ENCODE measurements at places on chromosomes 6 and 20. TPM values are rescaled to one million over a fixed set of nuclear protein-coding genes. Genes with fewer than 3 reads are reported as not detected.

DNA sequence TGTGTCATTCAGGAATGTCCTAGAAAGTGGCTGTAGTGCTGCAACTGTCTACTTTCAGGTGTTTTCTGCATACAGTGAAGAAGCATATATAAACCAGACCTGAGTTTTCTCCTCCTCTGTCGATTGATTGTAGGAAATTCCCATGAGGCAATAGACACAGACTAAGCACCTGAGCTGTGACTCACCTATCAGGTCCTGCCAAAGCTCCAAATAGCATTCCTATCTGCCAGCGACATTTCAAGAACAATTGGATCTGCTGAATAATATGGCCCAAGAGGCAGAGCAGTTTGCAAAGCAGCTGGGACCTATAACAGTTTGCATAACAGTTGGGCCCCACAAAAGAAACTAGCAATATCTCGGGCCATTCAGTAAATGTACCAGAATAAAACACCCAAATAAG, 360.4 kb downstream of the HAO1 start:
- DNase-seq, result no peak

DNA sequence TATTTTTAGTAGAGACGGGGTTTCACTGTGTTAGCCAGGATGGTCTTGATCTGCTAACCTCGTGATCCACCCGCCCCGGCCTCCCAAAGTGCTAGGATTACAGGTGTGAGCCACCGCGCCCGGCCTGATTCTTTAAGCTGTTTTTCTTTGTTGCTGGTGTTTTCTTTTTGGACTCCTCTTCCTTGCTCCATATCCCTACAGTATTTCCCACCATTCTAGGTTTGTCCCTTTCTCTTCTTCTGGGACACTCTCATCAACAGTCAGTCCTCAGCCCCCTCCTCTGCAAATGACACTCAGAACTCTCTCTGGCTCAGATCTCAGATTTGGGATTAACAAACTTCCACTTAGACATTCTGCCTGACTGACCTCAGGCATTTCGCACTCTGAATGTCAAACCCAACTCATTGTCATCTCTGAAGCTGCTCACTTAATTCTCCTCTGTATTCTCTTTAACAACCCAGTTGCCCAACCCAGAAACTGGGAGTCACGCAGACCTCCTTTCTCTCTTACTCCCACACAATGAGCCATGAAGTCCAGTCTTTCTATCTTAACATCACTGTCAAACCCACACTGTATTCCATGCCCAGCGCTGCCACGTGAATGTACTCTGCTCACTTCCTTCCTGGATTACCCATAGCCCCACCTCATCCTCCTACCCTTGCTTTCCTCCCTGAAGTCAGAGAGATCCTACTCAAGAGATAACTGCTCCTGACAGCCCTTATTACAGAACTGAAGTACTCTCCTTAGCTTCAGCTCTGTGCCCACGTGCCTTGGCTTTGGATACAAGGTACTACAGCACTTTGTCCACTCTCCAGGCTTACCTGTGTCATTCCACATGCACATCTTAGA, 2.6 kb downstream of the MPIG6B start:
- no peak for DNase-seq

DNA sequence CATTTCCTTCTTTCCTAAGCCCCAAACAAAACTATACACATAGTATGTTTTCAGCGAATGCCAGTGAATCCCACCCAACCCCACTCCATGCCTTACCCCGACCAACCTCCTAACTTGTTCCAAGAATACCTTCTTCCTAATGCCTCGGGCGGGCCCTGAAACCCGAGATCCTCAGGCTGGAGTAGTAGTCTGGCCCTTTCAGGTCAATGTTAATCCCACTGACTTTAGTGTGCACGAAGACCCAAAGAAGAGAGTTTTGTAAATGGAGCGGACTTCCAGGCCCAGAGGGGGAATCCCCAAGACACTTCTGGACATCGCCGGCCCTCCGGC, 394 bp downstream of the YIPF3 start:
- no peak for DNase-seq

DNA sequence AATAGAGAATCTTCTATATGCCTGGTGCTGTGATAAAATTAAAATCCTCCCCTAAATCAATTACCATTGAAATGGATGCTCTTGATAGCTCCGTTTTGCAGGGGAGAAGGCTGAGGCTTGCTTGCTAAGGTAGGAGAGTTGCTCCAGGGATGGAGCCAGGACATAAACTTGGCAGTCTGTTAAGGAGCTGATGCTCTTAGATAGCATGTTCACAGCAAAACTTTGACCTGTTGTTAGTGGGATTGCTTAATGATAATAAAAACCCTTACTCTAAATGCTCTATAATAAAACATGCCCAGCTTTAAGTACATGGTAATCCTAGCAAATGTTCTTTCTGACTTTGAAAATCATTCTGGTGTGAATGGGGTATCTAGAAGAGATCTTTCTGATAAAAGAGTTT, 228.4 kb upstream of the JAG1 start:
- DNase-seq, result no peak

DNA sequence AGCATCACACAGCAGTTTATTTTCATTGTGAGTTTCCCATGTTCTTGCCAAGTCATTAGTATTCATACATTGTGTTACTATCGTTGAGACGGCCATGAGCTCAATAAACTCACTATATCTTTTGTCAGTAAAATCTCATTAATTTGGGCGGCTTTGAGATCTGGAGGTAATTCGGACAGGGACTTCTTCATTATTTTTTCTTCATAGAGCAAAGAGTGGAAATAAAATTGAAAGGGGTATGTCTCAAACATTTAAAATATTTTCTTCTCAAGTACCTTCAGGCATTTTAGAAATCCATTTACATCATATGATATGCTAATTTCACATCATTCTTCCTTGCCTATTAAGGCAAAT, 14.6 kb downstream of the NOX3 start:
- no peak for DNase-seq

DNA sequence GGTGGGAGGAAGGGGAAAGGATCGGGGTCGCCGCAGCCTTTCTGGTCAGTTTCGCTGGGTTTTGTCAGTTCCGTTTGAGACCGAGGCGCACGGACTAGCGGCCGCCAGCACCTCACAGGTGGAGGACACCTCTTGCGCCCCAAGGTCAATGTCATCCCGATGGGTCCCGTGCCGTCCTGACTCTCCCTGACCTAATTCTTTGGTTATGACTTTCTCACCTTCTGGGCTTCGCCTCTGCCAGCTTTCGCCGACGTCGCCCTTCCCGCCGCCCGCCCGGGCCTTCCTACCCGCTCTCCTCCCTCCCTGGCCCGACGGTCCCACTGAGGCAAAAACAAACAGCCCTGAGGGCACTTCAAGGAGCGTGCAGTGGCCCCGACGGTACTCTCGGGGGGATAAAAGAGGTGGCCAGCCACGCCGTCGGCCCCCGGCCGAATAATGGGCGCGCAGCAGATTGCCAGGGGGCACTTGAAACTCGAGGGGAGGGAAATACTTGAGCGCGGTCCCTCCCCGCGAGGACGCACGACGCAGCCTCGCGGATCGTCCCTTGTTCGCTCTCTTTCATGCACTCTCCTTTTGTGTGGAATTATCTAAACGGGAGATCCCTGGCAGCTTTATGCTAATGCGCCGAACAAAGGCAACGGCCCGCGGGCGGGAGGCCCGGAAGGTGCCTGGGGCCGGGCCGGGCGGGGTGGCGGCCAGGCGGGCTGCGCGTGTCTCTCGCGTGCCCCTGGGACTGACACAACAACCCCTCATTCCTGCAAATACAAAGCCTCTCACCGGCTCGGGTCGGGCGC, 3.9 kb upstream of the INSM1 start:
- DNase-seq, result no peak

DNA sequence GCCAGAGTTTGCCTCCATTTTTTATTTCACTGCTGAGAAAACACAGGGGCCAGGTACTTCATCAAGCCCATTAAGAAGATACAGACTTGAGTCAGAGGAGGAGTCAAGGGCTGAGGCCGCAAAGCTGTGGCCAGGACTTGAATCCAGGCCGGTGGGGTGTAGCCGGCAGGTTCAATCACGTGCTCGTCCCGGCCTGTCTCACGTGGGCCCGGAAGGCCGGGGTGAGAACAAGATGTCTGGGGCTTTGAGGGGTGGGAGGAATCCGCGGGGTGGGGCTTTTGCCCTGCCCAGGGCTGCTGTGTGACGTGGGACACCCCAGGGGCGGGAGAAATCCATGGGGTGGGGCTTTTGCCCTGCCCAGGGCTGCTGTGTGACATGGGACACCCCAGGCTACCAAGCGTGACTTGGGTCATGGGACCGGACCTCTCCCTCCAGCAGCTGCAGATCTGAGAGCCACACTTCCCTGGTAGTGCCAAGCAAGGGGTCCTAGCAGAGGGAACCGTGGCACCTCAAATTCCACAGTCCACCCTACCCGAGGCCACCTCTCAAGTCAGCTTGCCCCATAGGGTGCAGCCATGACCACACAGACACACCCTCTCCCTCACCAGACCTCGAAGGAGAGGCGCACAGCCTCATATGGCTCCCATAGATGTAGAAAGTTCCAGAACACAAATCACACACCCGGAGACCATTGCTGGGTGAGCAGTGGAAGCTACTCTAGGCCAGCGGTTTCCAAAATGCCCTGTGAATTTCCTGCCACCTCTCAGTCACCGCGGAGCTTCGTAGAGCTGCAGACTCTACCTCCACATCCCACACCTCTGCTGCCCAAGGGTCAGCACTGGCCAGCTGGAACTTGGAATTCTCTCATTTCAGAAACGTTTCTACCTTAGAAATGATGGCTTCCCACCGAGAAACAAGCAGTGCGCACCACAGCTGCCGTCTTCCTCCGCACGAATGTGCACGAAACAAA, 156.1 kb downstream of the DLL1 start:
- DNase-seq, result no peak

GRCh38 chr20:48738399-48739304, 89.1 kb downstream of the PREX1 start:
- DNase-seq, result no peak

GRCh38 chr6:40532349-40533000, 54.7 kb downstream of the LRFN2 start:
- no peak for DNase-seq

- no peak for DNase-seq
These were observed 301.0 kb upstream of the SLC35B3 start for GRCh38 chr6:8736156-8736895.

DNA sequence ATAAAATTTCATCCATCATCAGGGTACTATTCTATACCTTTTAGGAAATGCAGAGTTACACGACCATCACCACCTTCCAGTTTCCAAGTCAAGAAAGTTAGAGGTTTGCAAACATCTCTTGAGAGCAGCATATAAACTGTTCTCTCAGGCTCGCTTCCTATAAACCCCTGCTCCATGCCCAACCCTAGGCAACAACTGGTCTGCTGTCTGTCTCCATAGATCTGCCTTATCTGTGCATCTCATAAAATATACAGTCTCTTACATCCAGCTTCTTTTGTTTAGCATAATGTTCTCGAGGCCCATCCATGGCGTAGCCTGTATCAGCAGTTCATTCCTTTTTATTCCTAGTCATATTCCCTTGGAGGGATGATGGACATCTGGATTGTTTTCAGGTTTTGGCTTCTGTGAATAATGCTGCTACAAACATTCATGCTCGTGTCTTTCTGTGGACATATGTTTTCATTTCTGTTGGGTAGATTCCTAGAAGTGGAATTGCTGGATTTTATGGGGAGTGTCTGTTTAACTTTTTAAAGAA, 6.1 kb downstream of the PTPRT start:
- no peak for DNase-seq

DNA sequence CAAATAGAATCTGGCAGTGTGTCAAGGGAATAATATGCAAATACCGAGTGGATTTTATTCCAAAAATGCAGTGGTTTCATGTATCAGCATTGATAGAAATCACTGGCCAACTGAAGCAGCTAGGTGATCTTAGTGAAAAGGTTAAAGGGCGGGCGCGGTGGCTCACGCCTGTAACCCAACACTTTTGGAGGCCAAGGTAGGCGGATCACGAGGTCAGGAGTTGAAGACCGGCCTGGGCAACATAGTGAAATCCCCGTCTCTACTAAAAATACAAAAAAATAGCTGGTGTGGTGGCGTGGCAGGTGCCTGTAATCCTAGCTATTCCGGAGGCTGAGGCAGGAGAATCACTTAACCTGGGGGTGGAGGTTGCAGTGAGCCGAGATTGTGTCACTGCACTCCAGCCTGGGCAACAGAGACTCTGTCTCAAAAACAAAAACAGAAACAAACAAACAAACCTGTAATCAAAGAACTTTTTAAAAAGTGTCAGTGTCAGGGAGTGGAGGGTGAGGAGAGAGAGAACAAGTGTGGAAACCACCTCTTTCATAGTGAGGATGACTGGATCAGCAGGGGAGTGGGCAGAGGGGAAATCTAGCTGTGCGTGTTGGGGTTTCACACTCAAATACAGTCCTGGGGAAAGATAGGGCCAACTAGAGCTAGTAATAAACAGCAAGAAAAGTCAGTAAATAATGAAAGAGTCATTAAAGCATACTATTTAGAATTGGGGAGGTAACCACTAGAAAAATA, 57.1 kb downstream of the CDS2 start:
- DNase-seq, result no peak

Gene OR2H1
- not detected for total RNA-seq

Gene TMX4
- 20.3 TPM for total RNA-seq

Gene GSTA4
- 15.7 TPM for total RNA-seq

Gene NEDD9
- 13.3 TPM for total RNA-seq

Gene CST5
- not detected for total RNA-seq

Gene NMBR
- not detected for total RNA-seq

Gene ADGRF4
- total RNA-seq, result 1.5 TPM

Gene TMEM244
- not detected for total RNA-seq

Data from A172 (cell line).